ENCODE measurements at places on chromosomes 4 and X. TPM values are rescaled to one million over a fixed set of nuclear protein-coding genes. Genes with fewer than 3 reads are reported as not detected.
A peak's percentile ranks its signal among the peaks of the same experiment; 100 is the strongest.

Gene TMEM154
- total RNA-seq, result 20.8 TPM

Gene STAP1
- not detected for total RNA-seq

Gene MSANTD1
- total RNA-seq, result 0.50 TPM

Gene VEGFC
- total RNA-seq, result 5.0 TPM

- DNase-seq, result peak; percentile 37
These were observed 295.2 kb upstream of the IGFBP7 start for GRCh38 chr4:57405359-57405758.

GRCh38 chrX:38178396-38178795 is 42.3 kb downstream of the SRPX start:
- no peak for DNase-seq

GRCh38 chr4:162162672-162163071 is 1.1 kb downstream of the FSTL5 start:
- DNase-seq, result no peak

- no peak for DNase-seq
These were observed 223.5 kb downstream of the ZNF674 start for GRCh38 chrX:46321676-46322075.

DNA sequence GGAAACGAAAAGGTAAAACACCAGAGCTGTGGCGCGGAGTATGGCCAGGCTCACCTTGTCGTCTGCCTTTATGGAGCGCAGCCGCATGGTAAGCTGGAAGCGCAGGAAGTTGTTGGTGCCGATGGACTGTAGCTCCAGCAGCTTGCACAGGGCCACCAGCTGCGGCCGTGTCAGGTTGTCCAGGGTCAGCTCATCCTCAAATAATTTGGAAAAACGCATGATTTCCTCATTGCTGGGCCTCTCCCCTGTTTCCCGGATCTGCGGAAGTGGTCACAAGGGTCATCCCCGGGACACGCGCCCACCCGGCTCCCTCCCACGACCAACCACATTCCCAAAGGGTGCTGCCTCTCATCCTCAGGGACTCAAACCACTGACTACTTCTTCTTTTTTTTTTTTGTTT is 23.3 kb downstream of the LETM1 start:
- no peak for DNase-seq

DNA sequence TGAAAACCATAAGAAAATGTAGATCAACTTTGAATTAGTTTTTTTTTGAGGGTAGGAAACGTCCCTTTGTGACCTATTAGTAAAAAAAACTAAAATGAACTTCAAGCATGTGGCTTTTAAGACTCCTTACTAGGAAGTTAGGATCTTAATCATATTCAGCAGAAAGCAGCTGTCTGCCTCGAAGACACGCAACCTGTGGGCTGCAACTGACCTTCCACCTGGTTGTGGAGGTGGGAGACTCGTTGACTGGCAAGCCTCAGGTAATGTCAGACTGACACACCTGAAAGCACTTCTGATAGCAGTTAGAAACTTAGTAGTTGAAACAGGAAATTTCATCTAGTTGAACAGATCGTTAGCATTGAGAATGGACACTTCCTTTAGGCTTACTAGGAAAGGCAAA is 37.4 kb downstream of the CCNG2 start:
- no peak for DNase-seq

DNA sequence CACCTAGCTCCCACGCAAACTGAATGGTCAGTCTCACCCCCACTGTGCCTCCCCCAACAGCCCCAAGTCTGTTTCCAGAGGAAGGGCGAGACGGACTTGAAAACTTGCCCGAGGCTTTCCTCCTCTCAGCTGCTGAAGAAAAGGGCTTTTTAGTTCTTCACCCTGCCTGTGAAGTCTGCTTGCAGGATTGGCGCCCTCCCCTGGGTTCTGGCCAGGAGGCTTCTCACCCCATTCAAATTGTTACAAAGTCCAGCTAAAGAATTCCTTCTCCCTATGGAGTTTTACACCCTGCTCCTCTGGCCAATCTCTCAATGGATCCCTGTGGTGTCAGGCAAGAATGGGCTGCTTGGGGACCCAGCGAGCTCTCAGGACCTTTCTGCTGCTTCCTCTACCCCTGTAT is 241.0 kb downstream of the AFF2 start:
- DNase-seq, result no peak

DNA sequence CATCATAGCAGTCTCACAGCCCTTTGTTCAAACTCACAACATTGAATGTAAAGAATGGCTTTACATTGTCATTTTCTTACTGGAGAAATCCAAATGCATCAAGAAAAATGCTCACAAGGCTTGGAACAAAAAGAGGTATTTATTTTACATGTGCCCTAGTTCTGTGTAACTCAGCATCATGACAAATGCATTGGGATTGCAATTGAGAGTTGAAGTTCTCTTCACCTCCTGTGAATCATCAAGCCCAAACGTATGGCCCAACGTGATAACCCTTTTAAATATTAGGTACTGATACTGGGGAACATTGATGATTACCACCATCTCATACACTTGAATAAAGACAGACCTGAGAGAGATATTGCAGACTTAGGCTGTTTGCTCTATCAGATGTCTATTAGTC is 61.6 kb downstream of the GASK1B start:
- DNase-seq, result no peak

DNA sequence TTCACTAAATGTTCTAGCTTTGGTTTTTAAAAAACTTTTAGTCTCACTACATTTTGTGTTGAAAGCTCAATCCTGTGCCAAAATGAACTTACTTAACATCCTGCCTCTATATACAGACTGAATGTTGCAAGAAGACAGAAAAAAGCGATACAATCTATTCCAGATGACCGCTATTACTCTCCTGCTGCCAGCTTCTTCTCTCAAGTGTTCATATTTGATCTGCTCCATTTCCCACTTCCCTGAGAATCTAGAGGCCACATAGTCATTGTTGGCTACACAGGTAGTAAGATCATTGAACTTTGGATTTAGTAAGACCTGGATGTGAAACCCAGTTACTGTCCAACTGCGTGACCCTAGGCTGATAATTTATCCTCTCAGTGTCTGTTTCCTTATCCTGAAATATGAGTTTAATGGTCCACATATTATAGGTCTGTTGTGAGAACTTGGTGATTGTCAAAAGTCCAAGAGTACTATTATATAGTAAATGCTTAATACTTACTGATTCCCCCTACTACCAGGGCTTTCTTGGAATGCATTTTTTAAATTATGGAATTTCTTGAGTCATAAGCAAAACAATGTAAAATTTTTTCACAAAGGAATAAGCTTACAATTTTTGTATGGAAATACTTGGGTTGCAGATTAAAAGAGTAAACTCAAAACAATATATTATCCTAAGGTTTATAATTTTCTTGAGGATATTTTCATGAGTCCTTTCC is 976.8 kb upstream of the ADGRL3 start:
- DNase-seq, result no peak

- no peak for DNase-seq
These were observed 19.0 kb upstream of the AP1S2 start for GRCh38 chrX:15873566-15873965.

DNA sequence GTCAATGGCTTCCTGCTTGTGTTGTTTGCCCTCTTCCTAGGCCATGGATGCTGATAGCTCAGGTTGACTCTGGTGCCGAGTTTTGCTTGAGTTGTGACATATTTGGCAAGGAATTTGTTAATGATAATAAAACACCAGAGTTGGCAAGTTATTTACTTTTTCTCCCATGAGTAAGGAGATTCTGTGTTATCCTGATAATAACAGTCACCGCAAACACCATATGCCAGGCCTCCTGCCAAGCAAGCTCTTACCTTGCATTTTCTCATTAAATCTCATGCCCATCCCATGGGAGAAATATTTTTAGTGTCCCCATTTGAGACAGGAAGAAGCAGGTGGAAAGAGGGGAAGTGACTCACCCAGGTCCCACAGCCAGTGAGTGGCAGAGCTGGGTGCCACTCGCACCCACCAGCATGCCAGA is 67.4 kb upstream of the CLCN4 start:
- DNase-seq, result no peak

DNA sequence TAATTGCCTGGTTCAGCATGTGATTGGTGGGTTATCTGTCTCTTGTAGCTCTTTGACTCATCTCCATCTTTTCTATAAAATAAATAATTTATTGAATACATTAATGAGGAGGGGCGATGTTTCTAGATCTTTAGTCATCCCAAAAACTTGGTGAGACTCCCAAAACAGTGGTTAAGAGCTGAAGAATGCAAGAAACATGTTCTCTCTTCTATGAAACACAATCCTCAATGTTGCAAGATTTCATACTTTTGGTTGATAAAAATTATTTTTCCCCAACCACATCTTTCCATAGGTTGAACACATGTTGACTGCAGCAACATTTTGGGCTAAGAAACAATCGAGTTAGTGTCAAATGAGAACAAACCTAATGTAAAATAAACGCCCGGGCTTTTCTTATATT is 1.2 kb upstream of the TMEM47 start:
- DNase-seq, result no peak

Data from kidney epithelial cell (primary cell).